ENCODE measurements at places on chromosomes 4 and X.

DNA sequence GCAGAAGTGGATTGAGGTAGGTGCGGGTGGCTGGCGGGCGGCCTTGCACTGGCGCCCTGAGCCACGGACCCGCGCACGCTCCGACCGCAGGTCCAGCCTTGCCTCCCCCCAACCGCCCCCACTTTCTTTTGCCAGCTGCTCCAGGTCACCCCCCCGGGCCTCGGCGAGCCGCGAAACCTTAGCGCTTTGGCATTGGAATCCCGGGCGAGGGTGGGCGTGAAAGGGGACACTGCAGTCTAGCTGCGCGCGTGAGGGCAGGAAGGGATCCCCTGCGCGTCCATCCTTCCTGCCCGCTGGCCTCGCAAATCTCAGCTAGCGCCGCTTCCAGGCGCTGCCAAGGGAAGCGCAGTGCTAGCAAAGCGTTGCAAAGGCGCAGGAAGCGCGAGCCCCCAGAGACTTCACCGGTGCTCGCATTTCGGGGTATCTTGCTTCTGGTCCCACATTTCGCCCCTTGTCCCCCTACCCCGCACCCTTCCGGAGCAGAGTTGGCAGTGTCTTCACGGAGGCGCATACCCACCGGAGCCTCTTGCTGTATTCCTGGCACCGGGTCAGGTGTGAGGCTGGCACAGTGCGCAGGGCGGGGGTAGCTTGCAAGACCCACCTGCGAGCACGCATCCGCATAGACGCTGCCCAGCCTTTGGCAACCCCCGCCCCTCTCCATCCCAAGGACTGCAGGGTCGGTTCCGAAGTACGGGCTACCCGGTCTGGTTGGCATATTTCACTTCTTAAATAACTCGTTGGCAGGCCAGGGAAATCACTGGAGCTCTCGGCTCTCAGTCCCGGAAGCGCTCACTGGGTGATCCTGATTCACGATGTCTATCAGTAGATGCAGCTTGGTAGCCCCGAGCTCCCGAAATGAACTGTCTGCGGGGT, 104.4 kb downstream of the UCHL1 start:
- DNase-seq: peak; percentile 37

DNA sequence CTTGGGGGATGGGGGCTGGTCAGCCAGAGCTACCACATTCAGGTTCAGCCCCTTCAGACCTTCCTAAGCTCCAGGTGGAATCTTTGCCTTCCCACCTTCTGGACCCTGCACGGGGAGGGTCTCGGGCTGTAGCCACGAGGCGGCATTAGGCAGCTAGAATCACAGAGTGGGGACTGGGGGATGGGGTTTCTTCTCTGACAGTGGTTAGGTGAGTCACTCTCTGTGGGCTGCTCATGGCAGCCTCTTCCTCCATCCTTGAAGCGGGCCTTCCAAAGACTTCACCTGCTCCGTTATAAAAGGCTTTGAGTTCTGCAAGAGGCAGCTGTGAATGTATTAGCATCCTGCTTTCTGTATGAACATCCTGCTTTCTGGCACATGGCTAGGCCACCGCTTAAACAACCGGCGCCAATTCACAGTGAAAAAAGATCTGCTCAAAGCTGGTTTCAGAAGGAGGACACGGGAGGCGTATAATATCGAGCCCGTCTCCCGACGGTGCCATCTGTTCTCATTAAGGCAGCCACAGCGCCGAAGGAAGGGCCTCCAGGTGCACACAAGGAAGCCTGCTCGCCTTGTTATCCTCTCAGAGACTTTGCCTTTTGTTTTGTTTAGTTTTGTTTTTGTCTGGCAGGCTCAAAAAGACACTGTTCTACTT, 74.3 kb upstream of the IGFBP7 start:
- DNase-seq: no peak

DNA sequence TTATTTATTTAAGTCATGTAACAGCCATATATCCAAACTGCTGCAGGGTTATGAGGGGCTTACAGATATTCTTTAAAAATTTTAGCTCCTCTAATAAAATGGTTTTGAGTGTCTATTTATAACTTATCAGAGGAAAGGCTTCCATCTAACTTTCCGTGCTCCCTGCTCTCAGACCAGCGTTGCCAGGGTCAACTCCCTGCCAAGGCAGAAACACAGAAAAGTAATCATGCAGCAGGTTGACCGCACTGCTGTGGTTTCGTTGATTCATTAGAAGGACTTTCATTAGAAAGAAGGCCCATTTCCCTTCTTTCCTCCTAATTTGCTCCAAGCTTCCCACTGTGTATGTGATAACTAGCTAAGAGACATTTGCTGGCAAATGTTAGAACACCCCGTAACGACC, 33.9 kb downstream of the BCLAF3 start:
- DNase-seq: no peak

GRCh38 chr4:53068755-53069330, 206.7 kb downstream of the RASL11B start:
- DNase-seq: no peak

DNA sequence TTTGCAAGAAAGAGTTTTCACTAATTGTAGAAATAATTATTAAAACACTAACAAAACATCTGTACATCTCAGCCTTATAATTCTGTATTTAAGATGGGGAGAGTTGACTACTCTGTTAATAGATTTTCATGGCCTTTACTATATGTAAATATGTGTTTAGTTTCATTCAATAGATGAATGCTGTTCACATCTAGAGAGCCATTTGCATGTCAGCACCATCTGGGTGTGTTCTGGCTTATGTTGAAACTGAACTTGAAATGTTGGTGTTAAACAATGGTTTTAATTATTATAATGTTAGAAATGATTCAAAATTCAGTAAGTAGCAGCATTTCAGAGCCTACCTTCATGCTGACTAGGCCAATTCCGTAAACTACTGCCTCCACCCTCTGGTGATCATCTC, 102.5 kb upstream of the ADAD1 start:
- no peak for DNase-seq

DNA sequence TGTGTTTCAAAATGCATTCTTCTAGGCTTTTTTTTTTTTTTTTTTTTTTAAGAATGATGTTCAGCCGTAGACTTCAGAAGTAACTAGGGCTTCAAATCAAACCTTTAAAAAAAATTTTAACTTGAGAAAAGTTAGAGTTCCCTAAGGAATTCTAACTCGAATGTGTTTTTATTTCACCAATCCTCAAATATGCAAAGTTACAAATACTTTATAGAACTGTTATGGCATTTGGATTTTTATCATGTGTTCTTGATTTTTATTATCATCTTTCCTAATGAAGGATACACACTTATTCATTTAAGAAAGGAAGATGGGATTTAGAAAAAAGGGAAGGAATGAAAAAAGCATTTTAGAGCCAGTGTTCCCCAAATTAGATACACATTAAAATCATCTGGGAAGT, 200.6 kb upstream of the LDB2 start:
- DNase-seq: no peak
